ENCODE measurements at places on chromosomes 2 and 18. TPM values are rescaled to one million over a fixed set of nuclear protein-coding genes. Genes with fewer than 3 reads are reported as not detected.

DNA sequence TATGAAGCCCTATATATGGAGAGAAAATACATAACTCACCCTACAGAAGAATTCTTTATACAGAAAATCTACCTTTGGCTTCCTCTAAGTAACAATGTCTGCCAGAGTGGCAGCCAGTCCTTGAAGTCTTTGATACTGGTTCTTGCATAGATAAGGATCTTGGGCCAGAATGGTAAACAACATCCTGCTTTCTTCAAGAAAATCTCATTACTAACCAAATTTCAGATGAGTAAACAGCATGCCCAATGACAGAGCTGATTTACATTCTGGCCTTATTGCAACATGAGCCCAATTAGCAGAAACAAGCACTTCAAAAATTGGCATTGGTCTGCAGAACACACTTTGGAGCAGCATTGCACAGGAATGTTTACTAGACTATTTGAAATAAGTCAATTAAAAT lies 336.5 kb upstream of the ST6GAL2 start:
- no peak for DNase-seq

GRCh38 chr2:207746131-207746530 lies 23.6 kb downstream of the FZD5 start:
- peak; percentile 49 for DNase-seq

DNA sequence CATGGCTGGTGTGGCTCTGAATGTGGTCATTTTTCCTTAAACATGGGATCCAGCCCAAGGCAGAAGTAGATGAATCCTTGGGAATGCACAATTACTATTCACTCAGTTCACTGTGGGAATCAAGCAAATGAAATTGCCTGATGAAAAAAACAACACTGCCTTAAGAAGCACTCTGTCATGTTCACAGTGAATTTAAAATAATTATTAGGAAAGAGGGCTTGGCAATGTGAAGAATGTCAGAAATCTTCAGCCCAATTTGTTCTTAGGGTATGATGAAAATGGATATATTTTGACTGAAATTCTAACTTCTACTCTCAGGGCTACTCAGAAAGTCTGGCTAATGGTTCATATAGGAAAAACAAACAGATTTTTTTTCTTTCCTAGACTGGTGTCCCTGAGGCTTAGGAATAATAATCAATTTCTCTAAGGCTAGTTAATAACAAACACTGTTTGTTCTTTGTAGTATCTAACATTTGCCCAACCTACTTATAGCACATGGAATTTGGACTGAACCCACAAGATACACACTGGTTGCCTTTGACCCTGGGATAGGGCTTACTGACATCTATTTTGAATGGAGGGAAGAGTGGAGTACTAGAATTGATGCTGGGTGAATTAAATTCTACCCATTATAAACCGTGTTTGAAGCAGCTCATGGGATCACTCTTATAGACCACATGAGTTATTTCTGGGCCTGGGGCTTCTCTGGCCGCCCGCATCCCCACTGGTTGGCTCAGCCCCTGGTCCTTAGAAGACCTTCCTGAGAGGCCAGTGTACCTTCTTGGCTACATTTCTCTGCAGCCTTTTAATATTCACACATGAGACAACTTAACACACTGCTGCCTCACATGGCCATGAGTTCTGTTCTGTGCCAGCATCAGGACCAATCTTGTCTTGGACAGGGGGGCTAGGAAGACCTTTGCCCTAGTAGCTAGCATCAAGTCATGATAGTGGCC lies 8.3 kb upstream of the MRPL33 start:
- no peak for DNase-seq

- DNase-seq, result no peak
These were observed 9.8 kb upstream of the PAPOLG start for GRCh38 chr2:60746318-60746717.

- DNase-seq, result no peak
These were observed 391.0 kb upstream of the ID2 start for GRCh38 chr2:8290771-8291352.

DNA sequence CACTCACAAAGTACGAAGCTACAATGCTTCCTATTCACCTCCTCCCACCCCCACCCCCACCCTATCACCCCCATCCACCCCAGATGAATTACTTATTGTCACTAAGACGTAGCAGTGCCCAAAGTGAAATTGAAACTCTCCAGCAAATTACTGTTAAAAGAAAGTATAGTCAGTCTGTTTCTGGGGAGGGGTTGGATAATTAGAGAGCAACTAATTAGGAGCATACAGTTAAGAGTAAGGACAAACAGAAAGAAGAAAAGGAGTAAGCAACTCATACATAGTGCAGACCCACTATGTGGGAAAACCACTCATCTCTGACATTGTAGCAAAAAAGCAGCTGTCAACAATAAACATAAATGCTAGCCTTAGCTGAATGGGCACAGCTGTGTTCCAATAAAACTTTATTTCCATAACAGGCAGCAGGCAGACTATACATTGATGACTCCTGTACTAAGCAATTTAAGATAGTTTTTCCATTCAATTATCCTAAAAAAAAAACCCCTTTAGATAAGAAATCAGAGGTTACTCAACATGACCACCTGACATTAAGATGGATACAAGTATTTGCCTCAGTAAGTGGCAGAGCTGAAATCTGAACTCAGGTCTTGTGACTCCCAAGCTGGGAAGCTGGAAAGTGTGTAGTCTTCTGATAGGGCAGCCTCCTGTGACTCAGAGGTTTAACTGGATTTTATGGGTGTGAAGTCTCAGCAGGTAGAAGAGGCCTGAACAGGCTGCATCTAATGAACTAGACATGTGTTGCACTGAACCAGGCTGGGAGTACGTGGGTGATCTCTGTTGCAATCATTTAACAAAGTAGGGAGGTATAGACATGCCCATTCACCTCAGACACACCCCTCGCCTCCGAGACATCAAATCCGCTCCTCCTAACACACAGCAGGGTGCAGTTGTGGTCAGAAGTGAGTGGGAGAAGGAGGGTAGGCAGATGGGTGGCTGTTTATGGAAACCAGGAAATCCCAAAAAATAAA lies 171.8 kb upstream of the KLF7 start:
- no peak for DNase-seq

DNA sequence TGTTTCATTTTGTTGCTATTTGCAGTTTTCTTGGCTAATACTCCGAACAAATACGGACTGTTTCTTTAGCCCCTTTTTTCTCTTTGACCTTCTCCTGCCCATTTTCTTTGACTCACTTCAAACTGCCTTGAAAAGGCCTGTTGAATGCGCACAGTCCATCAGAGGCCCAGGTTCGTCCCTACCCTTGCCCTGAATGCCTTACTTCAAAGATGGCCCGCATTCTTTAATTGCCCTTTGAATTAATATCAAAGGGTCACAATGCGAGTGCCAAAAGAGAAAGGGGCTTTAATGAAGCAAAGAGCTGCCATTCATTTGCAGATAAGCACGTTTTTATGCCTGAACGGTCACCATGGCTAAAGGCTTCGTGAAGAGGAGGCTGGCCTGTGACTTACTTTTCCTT lies 29.7 kb downstream of the PAX3 start:
- DNase-seq, result no peak

GRCh38 chr2:233571462-233571861 lies 4.9 kb upstream of the USP40 start:
- DNase-seq, result no peak

DNA sequence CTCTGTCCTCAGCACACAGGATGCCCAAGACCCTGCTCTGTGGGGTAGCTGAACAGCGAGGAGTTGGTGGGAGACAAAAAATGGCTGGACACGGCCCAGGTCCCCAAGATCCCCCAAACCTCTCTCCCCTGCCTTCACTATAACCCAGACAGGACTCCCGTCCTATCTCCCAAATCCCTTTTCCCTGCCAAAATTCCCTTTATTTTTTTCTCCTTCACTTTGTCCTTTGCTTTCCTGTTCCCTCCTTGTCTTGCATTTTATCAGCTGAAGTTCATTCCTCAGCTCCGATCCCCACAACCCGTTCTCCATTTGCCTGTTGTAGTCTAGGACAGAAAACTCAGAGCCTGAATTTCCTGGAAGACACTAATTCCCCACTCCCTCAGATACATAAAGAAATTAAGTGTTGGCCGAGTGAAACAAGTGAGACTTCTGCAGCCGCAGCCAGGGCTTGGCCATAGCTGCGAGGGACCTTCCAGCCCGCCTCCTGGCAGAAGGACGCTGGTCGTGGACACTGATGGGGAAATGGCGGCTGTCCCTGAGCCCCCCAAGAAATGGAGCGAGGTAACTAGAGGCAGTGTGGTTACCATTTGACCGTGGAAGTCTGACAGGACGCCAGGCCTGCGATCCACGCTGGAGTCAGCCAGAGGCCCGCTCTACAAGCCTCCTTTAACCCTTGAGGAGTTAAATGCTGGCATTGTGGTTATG lies 173.6 kb downstream of the BCL2 start:
- DNase-seq, result no peak

GRCh38 chr2:20650877-20651730 lies at the start of gene HS1BP3:
TSS of gene HS1BP3 (minus strand) at chr2:20651098. CDS start at chr2:20651063, 35 bp downstream.
- DNase-seq, result peak; percentile 74

- no peak for DNase-seq
These were observed 30.6 kb upstream of the SPOPL start for GRCh38 chr2:138470941-138471340.

DNA sequence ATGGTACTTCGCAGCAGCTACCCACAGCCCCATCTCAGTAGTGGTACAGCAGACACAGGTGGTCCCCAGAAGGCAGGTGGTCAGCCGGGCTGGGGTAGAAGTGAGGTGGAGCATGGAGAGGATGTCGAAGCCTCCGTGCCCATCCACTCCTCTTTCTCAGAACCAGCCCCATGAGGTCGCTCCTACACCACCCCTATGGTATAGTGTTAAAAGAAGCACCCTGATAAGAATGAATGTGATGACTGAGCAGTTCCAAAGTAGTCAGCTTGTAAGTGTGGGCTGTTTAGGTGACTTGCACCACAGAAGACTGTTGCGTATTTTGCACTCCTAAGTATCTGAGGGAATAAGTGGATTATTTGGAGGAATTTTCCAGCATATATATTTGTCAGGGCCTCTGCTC lies 111.3 kb downstream of the WDSUB1 start:
- DNase-seq, result no peak

DNA sequence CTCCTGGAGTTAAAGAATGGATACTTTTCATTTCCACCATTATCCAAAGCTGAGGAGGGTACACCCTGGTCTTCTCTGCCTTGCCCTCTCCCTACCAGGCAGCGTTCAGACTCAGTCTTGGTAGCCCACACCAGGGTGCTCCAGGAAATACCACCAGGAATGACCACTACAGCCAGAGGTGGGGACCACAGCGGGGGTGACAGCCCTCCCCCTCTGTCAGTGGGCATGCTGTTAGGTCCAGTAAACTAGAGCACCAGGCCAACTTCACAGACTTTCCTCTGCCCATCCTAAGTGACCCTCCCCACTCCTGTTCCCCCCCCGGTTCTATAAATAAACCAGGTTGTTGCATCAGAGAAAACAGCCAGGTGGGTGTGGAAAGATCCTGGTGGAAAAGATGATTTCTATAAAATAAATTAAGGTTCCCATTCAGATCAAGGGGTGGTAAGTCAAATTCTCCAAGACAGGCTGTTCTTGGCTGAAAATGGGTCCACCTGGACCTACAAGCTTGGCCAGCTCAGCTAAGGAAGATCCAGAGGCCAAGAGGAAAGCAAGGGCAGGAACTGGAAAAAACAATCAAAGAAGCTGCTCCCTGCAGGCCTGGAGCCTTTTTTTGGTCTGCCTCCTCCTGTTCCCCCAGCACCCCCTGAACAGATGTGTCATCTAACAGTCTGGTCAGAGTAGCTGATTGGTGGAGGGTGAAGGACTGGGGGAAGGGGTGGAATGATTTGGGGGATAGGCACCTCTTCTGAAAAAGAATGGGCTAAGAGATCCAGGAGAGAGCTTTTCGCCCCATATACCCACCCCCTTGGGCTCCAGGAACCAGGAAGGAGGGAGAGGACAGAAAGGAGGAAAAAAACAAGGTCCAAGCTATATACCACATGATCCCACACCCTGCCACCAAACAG lies 2.3 kb downstream of the RAB11FIP5 start:
- no peak for DNase-seq

- DNase-seq, result no peak
These were observed 461.4 kb downstream of the TSN start for GRCh38 chr2:122216901-122217300.

DNA sequence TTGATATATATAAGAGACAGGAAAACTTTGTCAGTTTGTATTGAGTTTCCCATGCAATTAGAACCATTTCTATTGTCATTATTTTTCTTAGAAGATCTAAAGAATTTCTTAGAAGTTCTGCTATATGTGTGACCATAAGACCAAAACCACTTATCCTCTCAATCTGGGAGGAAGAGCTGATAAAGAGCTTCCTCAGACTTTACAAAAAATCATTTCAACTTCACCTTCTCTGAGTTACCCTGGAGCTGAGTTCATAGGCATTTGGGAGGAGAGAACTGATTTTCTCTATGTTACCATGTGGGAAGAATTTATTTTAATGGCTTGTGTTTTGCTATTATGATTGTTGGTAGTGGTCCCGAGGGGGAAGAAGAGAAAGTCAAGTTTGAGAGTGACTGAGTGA lies 329.3 kb downstream of the GPD2 start:
- DNase-seq, result no peak

DNA sequence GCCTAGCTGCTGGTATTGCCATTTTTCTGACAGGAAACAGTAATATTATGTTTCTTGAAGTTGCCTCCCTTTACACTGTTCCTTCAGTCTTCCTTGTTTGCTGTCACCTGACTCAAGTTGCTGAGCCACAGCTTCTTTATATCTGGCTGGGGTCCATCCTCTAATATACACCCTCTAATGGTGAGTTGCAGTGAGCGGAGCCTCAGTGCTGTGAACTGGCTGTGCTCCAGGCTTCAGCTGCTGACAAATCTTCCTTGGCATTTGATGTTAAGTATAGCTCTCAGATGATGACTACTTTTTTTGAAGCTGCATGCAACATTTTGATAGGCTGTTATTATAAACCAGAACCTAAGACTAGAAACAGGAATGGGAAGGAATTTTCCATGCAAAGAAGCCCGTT lies 366.7 kb downstream of the NUP35 start:
- DNase-seq, result peak; percentile 49

DNA sequence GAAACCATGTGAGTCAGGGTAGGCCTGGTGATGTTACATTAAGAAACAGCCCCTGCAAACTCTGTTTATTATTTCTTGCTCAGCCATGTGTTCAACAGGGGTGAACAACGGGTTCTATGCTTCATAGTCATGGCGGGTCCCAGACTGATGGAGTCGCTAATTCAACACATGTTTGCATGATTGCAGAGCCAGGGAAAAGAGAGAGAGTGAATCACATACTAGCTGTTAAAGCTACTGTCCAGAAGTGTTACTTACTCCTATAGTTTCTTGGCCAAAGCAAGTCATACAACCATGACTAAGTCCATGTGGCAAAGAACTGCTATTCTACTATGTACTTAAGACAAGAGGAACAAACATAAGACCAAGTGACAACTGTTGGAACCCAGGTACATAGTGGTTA lies 241.2 kb upstream of the SKOR2 start:
- DNase-seq, result no peak

The MDH1B gene
- 2.5 TPM for total RNA-seq

The IL36RN gene
- total RNA-seq, result not detected

The SP140 gene
- 1.1 TPM for total RNA-seq

The ACKR3 gene
- 20.3 TPM for total RNA-seq

The ANKAR gene
- 55.4 TPM for total RNA-seq

The ZBTB14 gene
- 36.8 TPM for total RNA-seq

The SERPINB3 gene
- total RNA-seq, result not detected

The GPAT2 gene
- total RNA-seq, result 1.6 TPM

The CFAP65 gene
- total RNA-seq, result 0.16 TPM

The UGT1A4 gene
- total RNA-seq, result not detected

The SERPINB4 gene
- total RNA-seq, result not detected

The TANC1 gene
- total RNA-seq, result 8.9 TPM

The FOXI3 gene
- 0.47 TPM for total RNA-seq

Data from occipital lobe (tissue), 3 donors.